ENCODE measurements at places on chromosomes 1 and 21.

- DNase-seq, result no peak
Observed at GRCh38 chr1:222792744-222793143, 22.1 kb upstream of the DISP1 start.

GRCh38 chr1:86447198-86447790 lies 21.4 kb upstream of the CLCA1 start:
- DNase-seq, result no peak

DNA sequence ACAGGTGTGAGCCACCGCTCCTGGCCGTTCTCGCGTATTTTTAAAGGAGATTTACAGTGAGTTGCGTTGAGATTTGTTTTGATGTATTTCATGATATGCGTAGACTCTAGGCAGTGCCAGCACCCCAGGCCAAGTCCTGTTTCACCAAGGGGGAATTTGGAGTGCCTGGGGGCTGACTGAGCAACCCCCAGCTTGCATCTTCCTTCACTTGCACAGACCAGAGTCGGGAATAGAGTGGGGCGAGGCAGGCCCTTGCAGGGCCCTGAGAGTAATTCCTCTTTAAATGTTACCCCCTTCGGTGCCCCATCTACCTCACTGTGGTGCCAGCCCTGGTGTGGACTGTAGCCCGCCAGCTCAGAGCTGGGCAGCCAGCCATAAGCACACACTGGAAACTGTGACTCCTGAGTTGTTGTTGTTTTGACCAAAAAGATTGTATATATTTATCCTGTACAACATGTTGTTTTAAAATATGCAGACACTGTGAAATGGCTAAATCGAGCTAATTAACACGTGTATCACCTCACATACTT lies 269.5 kb downstream of the NPHP4 start:
- DNase-seq, result no peak

DNA sequence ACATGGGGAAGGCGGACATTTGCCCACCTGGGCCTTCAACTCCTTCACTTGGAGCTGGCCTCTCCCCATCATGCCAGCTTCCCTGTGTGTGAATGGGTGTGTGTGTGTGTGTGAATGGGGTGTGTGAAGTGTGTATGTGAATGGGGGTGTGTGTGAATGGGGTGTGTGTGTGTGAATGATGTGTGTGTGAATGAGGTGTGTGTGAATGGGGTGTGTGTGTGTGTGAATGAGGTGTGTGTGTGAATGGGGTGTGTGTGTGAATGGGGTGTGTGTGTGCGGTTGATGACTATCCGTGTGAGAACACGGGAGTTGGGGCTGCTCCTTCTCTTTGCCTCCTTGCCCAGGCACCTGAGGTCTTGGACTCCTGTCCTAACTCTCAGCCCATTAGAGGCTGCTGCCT lies 9.6 kb downstream of the MFSD2A start:
- DNase-seq, result no peak

DNA sequence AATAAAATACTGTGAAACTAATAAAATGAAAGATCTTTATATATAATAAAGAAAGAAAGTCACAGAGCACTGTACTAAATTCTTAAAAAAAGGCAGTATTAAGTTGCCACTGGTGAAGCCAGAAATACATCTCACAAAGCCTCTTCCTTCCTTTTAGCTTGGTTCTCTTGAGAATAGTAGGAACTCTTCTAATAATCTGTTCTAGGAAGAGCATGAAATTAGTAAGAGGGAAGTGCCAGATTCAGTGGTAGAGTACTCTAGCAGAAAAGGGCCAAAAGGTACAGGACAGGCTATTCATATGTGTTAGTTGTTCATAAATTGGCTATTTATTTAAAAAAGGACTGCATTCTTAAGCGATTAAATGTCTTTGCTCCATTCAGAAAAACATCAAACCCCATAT lies 33.7 kb downstream of the CTTNBP2NL start:
- no peak for DNase-seq
